Stimulated activated CD8-positive, alpha-beta memory T cell treated with anti-CD3 and anti-CD28 coated beads, Interleukin-2, amount 100 ng/mL, for 1 hour (primary cell): ENCODE measurements at places on chromosomes 16 and 17.

DNA sequence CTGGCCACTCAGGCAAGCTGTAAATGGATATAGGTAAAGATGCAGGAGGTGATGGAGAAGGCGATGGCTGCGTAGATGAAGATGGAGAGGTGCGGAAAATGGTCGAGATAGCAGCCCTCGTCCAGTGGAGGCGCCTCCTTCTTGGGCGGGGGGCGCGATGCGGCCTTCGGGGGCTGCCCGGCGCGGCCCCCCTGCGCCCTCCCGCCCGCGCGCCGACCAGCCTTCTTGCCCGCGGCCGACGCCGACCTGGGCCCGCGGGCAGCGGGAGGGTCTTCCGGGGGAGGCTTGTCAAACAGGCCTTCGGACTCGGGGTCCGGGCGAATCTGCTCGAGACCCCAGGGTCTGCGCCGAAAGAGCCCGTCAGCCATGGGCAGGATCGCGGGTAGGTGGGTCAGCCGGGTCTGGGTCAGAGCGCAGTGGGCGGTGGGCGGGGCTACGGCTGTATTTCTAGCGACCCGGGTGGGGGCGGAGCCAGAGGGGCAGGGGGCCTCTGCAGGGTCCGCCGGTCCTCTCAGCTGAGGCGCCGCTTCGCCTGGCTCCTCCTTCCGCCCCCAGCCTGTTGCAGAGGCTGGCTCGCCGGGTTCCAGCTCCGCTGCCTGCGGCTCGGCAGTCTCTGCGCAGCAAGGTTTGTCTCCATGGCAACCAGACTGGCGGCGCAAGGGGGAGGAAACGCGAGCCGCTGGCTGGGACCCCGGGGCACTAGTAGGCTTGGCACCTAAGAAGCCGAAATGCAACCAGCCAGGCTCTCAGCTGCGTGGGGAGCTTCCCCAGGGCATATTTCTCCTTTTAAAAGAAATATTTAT is 14.4 kb downstream of the MIS12 start:
- DNase-seq = peak; percentile 44

GRCh38 chr16:49986351-49987124 is 38.5 kb upstream of the CNEP1R1 start:
- no peak for DNase-seq

DNA sequence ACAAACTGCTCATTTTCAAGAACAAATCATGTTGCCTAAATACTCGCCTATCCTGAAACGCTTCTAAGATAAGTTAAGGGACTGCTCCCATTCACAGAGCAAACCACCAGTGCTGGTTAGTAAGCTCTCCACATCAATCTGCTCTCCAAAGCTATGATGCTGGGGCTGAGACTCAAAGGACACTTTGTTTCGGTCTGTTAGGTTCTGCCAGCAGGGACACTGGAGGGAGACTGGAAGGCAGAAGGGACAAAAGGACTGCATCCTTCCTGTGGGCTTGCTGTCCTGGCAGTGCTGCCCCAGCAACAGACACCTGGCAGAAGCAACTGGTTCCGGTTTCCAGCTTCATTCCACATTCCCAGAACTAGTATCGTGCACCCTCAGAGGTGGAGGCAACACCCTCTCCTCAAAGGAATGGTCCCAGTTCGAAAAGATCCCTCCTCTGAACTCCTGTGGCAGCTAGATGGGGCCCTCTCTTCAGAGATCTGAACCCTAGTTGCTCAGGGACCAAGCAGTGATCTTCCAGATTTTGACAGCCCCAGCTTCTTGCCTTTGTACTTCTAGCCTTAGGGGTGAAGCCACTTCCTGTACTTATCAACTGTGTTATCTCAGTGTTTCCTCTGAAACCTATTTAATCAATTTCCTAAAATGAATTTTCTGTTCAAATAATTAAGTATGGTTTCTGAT is 73.4 kb upstream of the GSG1L start:
- DNase-seq = peak; percentile 9

GRCh38 chr17:7102421-7102820 is 12.2 kb downstream of the ASGR2 start:
- no peak for DNase-seq

DNA sequence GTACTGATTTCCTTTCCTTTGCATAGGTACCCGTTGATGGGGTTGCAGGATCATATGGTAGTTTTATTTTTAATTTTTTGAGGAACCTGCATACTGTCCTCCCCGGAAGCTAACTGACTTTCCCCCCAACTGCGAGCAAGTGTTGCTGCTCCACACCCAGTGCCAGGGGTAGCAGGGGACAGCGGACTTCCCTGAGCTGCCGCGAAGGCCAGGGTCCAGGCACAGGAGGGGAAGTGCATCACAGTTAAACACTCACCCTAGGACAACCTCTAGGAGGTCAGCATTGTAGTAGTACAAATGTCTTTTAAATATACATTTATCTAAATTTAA is 201.7 kb downstream of the NPIPB11 start:
- no peak for DNase-seq

GRCh38 chr16:30535777-30536190 is 1.1 kb upstream of the ZNF747 start:
- DNase-seq = peak; percentile 31

- no peak for DNase-seq
Measured at GRCh38 chr17:77471984-77472461, 331.3 kb downstream of the SEC14L1 start.

DNA sequence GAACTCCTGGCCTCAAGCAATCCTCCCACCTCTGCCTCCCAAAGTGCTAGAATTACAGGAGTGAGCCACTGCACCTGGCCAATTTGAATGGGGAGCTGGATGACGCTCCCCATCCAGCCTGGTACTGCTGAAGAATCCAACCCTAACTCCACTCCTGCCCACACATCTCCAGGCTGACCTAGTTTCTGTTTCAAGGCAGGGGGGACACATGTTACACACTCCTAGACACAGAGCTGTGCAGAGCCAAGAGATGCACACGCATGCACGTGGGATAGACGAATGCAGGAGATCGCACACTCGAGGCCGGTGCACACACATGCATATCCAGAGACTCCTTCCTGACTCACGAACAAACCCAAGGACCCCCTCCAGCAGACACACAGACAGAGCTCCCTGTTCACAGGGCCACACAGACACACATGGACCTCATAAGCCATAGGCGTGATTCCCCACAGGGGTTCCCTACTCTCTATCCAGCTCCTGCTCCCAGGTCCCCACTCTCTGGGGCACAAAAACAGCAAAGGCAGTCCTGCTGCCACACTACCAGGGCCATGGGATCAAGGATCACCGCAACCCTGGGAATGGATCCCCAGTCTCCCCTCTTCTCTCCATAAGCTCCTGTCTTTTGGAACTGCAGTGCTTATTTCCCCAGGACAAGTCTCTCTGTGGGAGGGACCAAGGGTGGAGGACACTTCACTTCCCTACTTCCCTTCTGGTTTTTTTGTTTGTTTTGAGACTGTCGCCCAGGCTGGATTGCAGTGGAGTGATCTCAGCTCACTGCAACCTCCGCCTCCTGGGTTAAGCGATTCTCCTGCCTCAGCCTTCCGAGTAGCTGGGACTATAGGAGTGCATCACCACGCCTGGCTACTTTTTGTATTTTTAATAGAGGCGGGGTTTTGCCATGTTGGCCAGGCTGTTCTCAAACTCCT is 14.4 kb downstream of the EPOP start:
- DNase-seq = no peak

GRCh38 chr16:19694989-19695388 is 23.0 kb downstream of the KNOP1 start:
- no peak for DNase-seq

DNA sequence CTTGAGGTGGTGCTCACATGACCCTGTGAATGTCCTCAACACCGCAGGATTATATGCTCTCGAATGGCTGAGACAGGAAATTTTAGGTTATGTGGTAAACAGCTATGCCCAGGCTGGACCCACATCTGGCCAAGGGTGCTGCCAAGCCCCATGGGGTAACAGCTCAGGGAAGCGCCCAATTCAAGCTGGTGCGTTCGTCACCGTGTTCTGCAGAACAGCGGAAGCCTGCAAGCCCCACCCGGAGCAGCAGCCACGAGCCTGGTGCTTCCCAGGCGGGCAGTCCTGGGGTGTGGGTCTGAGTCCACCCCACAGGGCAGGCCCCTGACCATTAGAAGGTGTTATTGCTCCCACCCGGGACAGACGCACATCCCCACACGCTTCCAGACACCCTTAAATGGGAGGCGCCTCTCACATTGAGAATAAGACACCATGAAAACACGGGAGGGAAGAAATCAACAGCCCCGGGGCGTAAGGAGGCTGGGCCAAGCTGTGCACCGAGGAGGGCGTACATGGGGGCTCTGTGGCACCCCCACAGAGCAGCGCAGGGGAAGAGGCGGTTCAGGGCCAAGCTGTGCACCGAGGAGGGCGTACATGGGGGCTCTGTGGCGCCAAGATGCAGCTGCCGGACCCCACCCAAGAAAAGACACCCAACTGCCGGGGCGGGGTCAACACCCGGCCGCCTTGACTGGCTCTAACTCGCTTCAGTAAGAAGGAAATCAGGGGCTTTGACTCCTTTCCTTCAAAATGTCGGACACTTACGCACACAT is 2.9 kb upstream of the CYBA start:
- no peak for DNase-seq

DNA sequence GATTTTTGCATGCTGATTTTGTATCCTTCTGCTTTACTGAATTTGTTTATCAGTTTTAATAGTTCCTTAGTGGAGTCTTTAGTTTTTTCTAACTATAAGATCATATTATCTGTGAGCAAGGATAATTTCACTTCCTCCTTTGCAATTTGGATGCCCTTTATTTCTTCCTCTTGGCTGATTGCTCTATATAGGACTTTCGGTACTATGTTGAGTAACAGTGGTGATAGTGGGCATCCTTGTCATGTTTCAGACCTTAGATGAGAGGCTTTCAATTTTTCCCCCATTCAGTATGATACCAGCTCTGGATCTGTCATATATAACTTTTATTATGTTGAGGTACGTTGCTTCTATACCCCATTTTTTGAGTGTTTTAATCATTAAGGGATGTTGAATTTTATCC is 224.5 kb upstream of the CNTNAP4 start:
- no peak for DNase-seq

DNA sequence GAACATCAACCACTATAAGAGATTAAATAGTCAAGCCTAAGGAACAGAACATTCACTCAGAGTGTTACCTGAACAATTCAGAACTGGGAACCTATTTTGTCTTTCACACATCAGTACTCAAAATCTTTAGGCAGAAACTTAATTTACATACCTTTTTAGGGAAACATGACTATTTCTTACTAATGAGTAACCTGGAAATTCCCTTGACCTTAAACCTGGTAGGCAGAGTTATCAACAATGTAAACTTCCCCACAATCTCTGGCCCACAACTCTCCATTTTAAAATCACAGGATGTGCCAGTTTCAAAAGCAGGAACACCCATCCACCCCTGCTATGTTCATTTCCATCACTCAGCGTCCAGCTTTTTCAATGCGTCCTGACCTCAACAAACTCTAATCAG is 132.9 kb upstream of the ANKFN1 start:
- no peak for DNase-seq

GRCh38 chr17:49991409-49991808 is 3.6 kb downstream of the DLX3 start:
- no peak for DNase-seq

GRCh38 chr16:9428355-9429005 is 337.0 kb downstream of the HAPSTR1 start:
- no peak for DNase-seq

DNA sequence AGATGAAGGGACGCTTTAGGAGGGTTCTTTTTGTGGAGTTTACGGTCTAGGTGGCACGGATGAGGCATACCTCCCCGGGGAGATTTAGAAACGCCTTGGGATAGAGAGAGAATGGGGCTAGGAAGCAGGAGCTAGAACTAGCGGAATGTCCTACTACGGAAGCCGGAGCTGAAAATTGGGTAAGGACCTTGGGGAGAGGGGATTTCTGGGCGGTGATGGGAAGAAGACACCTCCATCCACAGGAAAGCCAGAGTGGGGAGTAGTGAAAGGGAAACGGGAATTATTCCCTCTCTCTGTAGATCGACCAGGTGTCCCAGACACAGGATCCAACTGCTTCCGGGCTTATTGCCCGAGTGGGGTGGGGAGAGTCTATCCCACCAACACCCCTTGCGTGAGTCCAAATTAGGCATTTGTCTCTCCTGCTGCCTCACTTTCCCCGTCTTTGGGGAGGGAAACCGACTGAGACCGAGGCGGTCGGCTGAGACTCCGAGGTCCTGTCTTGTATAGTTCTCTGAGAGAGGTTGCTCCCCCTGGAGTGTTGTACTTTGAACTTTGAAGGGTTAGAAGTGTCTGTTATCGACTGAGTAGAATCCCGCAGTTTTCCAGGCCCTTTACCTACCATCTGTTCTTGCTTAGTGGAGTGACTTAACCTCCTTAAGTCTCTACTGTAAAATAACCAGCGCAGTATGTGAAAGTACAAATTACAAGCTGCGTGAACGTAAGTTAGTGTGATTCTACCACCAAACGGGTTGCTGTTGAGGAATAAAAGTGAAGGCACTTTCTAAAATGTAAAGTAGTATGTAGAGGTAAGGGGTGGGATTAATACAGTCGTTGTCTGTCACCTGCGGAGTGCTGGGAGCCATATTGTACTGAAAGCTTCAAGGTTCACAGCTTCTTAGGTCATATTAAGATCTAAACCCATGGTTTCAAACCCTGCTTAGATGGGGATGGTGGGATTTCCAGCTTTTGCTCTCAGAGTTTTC is 1.0 kb downstream of the RSPRY1 start:
- no peak for DNase-seq

GRCh38 chr17:6365200-6365943 is 69.5 kb downstream of the AIPL1 start:
- DNase-seq = no peak

- no peak for DNase-seq
Measured at GRCh38 chr16:27579087-27579980, 29.4 kb downstream of the KATNIP start.

DNA sequence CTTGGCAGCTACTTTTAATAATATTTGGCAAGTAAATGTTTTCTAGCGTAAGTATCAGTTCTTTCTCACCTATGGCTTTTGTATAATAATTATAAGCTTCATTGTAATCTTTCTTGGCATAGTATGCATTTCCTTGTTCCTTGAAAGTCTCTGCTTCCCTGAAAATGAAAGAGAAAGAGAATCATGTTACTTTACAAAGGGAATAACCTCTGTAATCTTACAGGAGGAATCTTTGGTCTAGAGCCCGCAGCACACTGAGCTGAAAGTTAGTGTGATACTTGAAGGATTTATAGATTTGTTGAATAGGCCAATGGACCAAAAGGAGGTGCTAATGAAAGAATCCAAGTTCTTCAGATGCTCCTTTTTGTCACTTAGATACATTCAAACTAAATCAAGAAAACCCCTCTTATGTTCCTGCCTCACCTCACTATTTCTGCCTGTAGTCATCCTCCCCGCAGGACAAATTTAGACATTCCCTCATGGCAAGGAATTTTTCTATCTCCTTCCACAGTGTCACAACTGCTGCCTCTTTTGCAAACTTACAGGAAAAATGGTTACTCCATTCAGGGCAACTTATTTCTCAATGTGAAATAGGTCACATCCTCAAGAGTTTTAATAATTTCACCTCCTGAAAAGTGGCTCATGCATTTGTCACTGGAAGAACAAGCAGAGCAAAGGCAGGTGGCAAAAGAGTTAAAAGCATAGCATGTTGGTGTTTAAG is 16.7 kb downstream of the DNAJC7 start:
- no peak for DNase-seq

DNA sequence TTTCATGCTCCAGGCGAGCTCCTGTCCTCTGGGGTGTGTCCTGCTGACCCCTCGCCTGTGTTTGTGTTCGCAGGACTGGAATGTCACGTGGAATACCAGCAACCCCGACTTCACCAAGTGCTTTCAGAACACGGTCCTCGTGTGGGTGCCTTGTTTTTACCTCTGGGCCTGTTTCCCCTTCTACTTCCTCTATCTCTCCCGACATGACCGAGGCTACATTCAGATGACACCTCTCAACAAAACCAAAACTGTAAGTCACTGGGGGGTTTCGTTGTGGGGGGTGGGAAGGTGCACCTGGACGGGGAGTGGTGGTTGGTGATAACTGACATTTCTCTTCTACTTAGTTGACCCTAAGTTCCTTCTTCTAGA is 58.3 kb downstream of the ABCC1 start:
- DNase-seq = no peak
